NCI-H69 (cell line): ENCODE measurements at places on chromosomes 1 and 21.

DNA sequence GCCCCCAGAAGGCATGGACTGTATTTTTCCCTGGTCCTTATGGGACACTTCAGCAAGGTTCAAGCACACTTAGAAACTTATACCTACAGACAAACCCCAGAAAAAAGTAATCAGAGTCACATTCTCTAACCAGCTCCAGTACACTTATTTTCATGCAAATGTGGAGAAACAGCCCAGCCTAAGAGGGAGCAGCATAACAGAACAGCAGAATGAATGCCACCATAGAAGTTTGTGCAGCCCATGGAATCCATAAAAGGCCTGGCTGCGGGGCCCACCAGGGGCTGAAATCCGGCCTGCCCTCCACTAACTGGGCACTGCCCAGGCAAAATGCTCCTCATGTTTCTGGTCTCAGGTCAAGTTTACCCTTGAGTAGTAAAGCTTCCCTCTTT, 60.4 kb upstream of the ATP1A1 start:
- DNase-seq, result no peak

DNA sequence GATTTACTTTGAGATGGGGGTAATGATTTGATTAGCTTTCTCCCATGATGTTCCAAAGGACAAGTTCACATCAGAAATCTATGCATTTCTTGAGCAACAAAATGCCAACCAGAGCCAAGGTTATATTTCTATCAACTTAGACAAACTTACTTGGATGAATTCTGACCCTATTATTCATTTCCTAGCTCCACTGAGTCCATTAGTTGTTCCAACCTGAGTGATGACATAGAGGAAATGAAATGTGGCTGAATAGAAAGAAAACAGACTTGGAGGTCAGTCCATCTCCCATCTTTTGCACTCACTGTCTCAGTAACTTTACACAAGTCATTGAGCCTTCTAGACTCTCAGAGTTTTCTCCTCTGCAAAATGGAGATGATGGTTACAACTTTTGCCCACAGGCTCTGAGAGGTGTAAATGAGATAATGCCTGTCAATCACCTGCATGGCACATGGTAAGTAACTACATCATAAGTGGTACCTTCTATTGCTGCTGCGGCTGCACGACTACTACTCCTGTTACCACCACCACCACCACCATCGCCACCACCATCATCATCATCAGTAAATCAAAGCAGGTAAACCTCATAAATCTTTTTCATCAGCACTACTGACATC, 98.2 kb downstream of the PTPN14 start:
- no peak for DNase-seq

- DNase-seq, result no peak
These were observed 129.2 kb downstream of the PTPN14 start for GRCh38 chr1:214422137-214422671.

DNA sequence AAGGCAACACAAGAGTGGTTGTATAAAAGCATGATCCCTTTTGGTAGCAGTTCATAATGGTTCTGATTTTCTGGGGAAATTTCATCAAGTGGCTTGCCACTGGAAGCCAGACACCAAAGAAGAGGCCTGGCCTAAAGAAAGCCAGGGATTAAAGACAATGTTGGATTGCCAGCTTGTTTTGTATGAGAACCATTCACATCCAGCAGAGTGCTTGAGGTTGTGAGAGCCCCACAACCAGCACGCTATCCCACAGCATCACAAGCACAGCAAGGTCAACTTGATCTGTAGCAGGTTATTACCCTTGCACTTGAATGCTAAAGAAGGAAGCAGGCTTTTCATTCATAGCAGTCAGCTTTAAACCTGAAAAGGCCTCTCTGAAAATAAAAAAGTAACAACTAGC, 399.8 kb downstream of the PLPP3 start:
- DNase-seq, result no peak

- DNase-seq, result peak; percentile 82
These were observed 42.1 kb downstream of the NCF2 start for GRCh38 chr1:183548116-183548515.

DNA sequence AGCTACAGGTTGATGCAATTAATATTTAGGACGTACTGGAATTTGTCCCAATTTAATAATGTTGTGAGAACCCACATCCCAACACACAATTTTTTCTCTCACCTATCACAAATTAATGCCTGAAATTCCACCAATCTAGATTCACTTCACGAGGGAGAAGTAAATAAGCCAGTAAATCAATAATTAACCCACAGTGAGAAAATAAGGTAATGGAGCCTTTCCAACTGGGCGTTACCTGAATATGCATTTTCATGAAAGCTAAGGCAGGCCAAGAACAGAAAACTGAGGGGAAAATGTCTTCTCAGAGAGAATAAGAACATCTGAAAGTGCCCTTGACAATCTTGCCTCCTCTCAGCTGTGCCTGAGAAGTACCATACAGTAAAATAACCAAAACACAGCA, 240.8 kb upstream of the NR5A2 start:
- DNase-seq, result no peak

GRCh38 chr1:38929476-38929875, 12.2 kb downstream of the RHBDL2 start:
- peak; percentile 27 for DNase-seq

DNA sequence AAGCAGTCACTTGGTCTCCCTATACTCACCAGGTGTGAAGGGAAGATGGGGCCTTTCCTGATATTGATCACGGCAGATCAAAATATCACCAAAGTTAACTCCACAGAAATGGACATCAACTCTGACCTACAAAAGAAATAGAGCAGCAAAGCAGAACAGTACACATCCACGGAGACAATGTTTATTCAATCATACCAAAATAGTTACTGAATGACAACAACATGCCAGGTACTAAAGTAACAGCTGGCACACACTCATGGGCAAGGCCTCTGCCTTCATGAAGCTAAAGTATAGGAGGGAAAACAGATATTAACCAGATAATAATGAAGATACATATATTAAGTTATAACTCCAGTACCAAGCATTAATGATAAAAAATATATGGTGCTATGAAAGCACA, 59.2 kb upstream of the RASAL2 start:
- no peak for DNase-seq

GRCh38 chr1:154878371-154879037, 8.4 kb upstream of the KCNN3 start:
- peak; percentile 82 for DNase-seq

DNA sequence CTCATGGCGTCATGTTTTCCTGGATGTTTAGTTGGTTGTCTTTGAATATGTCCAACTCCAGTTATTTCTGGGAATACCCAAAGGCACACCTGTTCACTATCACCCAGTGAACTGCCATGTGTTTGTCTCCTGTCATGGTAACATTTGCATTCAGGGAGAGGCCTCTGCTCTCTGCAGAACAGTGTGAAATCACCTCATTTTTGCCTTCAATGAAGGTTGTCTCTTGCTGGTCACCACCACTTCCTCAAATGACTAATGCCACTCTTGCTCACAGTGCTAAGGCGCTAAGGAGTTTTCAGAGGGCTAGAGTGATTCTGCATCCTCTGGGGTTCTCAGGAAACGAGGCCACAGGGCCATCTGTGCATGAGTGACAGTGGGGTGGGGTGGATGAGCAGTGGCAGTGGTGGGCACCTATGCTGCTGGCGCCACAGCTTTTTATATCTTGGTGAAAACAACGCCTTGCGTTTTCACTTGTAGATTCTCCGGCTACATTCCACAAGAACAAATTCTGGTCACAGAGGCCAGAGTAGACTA, 60.0 kb upstream of the ATP5PO start:
- DNase-seq, result no peak

DNA sequence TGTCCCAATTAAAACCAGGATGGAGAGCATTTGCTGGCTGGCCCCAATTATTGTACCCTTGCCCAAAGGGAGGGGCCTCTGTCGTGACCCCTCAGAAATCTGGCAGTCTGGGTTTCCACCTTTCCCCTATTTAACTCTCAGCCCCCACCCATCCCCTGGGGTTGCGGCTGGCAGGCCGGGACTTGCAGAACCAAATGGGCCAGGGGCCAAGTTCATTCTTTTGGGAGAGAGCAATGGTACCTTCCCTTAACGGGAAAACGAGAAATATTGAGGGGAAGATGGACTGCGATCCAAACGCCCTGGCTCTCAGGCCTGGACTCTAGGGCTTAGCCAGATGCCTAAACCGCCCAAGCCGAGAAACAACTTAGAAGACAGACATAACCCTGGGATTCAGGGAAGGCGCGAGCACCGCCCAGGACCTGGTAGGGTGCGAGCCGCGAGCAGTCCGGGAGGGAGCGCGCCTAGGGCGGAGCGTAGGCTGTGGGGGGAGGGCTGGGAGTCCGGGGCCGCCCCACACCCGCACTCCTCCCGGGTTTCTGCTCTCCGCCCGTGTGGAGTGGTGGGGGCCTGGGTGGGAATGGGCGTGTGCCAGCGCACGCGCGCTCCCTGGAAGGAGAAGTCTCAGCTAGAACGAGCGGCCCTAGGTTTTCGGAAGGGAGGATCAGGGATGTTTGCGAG, at the start of gene SLC27A3:
Gene SLC27A3, plus strand, starts transcription at position 628 of the 678 bp plus-strand sequence. CDS start 91 bp downstream, outside the sequence.
- DNase-seq, result peak; percentile 95

DNA sequence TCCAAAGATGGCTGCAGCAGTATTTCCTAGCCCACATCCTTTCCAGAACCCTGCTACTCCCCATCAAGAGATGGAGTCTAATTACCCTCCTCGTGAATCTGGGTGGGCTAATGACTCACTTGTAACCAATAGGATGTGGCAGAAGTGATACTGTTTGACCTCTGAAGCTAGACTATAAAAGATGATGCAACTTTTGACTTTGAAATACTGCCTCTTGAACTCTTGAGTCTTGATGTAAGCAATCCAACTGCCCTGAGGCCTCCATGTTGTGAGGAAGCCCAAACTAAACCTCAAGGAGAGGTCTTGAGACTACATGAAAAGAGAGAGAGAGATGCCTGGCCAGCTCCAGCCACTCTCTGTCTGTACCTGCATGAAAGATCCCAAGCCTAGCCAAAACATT, 29.5 kb downstream of the LMO4 start:
- DNase-seq, result no peak

DNA sequence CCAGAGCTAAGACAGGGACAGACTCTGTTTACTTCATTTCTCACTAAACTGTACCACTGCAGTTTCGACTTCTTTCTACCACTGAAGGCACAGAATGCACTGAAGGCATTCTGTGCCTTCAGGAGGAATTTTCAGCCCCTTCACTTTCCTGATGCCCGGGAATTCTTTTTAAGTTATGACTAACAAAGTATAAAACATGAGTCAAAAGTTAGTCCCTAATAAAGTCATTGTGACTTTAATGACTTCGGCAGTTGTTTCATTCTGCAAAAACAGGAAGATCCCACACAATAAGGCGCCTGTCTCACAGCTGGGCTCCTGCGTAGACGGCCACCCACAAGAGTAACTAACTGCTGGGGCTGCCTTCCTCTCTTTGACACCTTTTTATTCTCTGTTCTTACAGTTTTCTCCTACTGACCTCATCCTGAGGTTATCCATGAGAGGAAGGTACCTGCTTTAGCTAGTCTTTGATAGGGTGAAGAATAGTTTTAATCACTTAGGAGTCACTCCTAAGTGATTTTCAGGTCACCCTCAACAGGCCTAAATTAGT, 183.9 kb upstream of the SGIP1 start:
- no peak for DNase-seq

GRCh38 chr21:43929217-43929971, 64.4 kb downstream of the AGPAT3 start:
- no peak for DNase-seq
